ENCODE measurements at places on chromosomes 5 and 9.

- DNase-seq = no peak
Measured at GRCh38 chr9:136947955-136948510, 3.0 kb downstream of the C8G start.

- no peak for DNase-seq
Measured at GRCh38 chr5:55758231-55758630, 20.4 kb downstream of the DDX4 start.

DNA sequence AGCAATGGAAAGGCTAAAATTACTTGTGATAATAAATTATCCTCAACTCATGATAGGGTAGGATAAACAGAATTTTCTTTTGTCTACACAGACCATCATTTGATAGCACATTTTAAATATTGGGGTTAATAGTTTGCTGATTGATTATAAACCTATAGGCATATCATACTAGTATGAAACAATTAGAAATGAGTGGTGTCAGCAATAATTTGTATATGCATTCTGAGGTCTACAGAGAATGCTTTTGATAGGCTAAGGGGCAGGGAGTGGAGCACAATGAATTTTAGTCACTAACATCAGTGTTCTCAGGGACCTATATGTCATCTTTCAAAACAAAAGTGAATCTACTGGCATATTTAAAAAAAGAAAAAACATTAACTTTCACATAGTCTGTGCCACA, 27.8 kb upstream of the NADK2 start:
- no peak for DNase-seq

- no peak for DNase-seq
Measured at GRCh38 chr9:136623842-136624183, 38.9 kb upstream of the EGFL7 start.

- DNase-seq = no peak
Measured at GRCh38 chr9:88966894-88967676, 24.2 kb upstream of the S1PR3 start.

- no peak for DNase-seq
Measured at GRCh38 chr9:136844761-136845464, 2.6 kb downstream of the AJM1 start.

- no peak for DNase-seq
Measured at GRCh38 chr5:142627383-142628217, 58.3 kb downstream of the FGF1 start.
